ENCODE measurements at places on chromosomes 12 and 14.

DNA sequence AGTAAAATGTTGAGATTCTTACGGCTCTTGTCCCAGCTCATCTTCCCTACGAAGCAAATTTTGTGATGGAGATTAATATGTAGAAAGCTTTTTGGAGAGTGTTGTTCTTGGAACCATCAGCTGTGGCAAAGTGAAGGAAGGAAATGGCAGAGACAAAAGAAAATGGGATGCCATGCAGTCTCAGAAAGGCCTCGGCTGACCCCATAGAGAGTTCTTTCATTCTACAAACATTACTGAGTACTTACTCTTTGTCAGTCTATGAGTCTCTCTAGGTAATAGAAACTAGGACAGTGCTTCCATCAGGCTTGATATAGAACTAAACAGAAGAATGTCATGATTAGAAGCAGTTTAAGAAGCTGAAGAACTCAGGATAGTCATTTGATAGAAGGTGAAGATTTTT is 134.1 kb downstream of the PLEKHA5 start:
- no peak for DNase-seq

DNA sequence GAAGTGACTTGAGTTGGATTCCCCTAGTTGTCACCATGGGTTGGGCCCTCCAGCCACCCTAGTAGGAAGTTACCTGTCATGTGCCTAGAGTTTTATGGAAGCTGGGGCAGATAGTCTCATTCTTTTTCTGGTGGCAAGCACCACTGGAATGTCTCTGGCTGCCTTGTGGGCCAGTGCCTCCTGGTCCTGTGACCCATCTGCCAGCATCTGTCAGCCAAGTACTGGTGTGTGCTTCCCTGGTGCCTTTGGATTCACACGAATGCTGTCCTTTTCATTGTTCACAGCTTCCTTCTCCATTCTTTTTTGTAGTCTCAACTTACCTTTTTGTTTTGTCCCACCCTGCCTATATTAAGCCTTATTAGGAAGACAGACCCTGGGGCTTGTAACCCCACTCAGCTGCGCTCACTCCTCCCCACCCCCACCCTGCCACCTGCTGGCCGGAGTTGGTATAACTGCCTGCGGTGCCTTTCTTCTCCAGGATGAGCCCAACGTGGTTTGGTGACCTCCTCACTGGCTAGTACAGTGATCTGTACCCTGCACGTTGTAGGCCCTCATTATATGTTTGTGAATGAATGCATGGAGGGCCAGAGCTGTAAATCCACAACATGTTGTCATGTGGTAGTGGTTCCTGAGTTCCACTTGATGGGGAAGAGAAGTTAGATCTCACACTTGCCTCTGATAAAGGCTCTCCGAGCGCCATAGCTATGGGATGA is 125.7 kb downstream of the TSPAN9 start:
- DNase-seq = peak; percentile 63

GRCh38 chr14:96752125-96752524 is 45.1 kb upstream of the VRK1 start:
- no peak for DNase-seq

DNA sequence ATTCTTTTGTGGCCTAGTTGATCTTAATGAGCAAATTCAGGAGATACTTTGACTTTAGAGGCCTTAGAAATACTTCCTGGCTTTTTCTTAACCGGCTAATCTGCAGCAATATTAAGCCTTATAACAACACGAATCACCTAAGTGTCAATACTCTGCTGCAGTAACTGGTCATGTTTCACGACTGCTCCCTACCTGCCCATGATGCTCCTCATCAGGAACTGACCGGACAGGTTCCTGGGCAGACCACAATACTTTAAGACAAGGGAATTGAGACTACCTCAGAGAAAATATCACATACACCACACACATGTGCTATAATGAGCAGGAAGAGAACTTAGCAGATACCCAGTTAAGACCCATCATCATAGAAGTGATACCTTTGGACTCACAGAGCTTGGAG is 211.9 kb upstream of the BMP4 start:
- DNase-seq = no peak

- DNase-seq = no peak
Measured at GRCh38 chr14:81385886-81386285, 14.2 kb downstream of the STON2 start.

- no peak for DNase-seq
Measured at GRCh38 chr12:8564656-8565055, 24.0 kb upstream of the CLEC4E start.

GRCh38 chr14:74569806-74570591 is 42.0 kb downstream of the LTBP2 start:
- peak; percentile 54 for DNase-seq

- no peak for DNase-seq
Measured at GRCh38 chr12:1937481-1938224, 19.2 kb upstream of the CACNA2D4 start.

DNA sequence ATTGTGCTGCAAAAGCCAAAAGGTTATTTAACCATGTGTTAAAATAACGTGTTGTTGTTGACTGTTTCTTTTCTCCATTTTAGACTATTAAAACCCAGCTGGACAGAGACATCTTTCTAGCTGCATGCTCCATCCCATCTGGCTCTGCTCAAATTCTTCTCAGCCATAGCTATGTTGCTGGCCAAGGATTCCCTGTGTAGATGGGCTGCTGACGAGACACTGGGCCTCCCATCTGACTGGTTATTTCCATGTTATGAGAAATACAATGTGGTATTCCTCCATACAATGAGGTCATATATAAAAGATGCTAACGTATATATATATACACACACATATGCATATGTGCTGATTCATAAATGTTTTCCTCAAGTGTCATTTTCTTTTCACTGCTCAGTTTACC is 30.1 kb downstream of the MED13L start:
- DNase-seq = peak; percentile 74

DNA sequence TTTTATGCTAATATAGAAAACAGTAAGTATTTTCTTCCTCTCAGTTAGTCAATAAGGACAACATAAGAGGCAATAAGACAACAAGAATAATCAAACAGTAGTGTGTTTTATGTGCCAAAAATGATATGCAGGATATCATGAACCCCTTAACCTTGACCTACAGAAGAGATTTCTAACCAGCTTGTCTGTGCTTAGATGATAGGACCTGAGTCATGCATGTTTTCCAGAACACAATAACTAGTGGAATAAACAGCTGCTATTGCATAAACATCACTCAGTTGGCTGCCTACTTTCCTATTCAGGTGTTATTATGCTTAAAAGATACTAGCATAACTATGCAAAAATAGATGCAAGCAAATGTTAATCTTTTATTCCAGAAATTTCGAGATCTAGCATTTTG is 282.5 kb downstream of the PRKD1 start:
- peak; percentile 3 for DNase-seq

- peak; percentile 45 for DNase-seq
Measured at GRCh38 chr14:36556811-36557433, 25.5 kb downstream of the NKX2-8 start.

DNA sequence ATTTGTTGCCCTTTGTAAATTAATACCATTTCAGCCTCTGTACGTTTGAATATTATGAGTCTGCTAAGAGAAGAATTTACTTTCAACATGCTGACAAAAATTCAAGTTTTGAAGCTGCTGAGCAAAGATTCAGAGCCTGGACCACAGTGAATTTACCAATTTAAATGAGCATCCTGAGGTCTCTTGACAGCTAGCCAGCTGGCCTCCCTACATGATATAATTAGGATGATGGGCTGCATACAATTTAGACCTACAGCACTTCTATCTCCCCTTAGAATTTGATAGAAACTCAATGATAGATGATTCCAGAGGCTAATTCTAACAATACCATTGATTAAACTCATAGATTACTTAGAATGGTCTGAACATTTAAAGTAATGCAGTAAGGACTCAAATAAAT is 10.0 kb upstream of the EEA1 start:
- no peak for DNase-seq

GRCh38 chr14:59189091-59189785 is 771 bp downstream of the DAAM1 start:
- peak; percentile 42 for DNase-seq

- DNase-seq = peak; percentile 82
Measured at GRCh38 chr12:108720757-108721514, 10.4 kb downstream of the CORO1C start.

GRCh38 chr12:2877953-2878732 is 1.1 kb downstream of the RHNO1 start:
- no peak for DNase-seq

- DNase-seq = no peak
Measured at GRCh38 chr14:29971101-29971500, 43.5 kb upstream of the PRKD1 start.

GRCh38 chr12:51345681-51346080 is 798 bp downstream of the CELA1 start:
- DNase-seq = peak; percentile 31

GRCh38 chr12:15827136-15827535 is 37.9 kb upstream of the EPS8 start:
- no peak for DNase-seq

- DNase-seq = no peak
Measured at GRCh38 chr12:12748044-12748443, 30.9 kb downstream of the CDKN1B start.

GRCh38 chr14:93784878-93785277 is 3.4 kb downstream of the PRIMA1 start:
- DNase-seq = no peak
